ENCODE measurements at places on chromosomes 13 and 19.

GRCh38 chr13:25110956-25111584, 15.1 kb downstream of the PABPC3 start:
- DNase-seq, result no peak

DNA sequence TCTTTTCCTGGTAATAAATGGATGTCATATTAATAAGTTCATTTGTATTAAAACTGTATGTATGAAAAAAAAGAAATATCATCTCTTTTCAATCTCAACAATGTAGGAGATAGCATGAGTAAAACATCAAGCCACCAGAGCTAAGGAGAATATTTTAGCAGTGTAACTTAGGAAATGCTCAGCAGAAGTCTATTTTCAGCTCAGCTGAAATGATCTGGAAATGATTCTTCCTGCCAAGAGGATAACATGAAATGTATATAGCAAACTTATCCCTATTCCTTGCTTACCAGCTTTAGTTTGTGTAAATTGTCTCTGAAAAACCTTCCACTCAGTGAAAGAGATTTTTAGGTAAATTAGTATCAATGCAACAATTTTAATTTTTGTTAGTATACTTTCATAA, 1194.4 kb downstream of the SLITRK1 start:
- no peak for DNase-seq

DNA sequence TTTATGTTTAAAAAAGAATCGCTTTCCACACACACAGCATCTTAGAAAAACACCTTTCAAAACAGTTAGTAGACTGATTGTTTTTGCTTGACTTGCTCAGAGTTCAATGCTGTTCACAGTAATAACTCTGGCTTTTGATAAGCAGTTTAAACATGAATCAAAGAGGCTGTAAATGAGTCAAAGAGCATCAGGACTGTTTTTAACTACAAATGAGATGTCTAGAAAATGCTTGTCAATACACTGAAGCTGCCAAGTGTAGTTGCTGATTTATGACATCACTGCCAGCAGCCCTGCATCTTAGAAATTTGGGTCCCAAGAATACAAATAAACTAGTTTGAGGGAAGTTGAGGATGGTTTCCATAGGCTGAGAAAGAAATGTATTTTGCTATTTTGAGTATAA, 2057.1 kb upstream of the PCDH20 start:
- no peak for DNase-seq

GRCh38 chr19:44848036-44848811, 2.1 kb downstream of the NECTIN2 start:
- no peak for DNase-seq

GRCh38 chr19:12996406-12997094, 1.3 kb downstream of the NFIX start:
- DNase-seq, result no peak

- no peak for DNase-seq
These were observed 710 bp upstream of the BTBD2 start for GRCh38 chr19:2016041-2016807.

- DNase-seq, result no peak
These were observed 10.7 kb downstream of the NUCB1 start for GRCh38 chr19:48910803-48911202.

DNA sequence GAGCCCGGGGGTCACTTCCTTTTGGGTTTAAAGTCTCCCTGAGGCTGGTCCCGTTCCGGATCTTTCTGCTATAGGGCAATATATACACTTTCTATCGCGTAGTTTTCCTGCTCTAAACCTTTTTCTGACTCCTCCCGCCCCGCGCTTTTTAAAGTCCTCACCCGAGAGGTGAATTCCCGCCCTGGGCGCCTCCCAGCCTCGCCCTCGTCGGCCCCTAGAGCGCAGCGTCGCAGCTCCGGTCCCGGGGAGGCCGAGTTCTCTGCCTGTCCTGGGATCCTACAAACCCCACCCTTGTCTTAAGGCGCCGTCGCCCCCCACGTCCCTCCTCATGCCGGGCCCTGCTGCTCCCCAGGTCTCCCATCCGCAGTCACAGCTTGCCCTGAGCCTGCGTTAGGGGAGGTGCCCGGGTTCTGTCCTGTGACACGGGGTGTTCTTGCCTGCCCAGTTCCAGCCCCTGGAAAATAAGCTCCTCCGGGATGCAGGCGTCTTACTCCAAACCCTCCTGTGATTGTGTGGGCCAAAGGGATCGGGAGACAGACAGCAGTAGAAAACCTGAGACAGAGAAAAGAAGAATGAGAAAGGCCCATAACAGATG, 491 bp downstream of the ZNF525 start:
- no peak for DNase-seq

GRCh38 chr19:45403781-45404556, 900 bp downstream of the PPP1R13L start:
- no peak for DNase-seq

DNA sequence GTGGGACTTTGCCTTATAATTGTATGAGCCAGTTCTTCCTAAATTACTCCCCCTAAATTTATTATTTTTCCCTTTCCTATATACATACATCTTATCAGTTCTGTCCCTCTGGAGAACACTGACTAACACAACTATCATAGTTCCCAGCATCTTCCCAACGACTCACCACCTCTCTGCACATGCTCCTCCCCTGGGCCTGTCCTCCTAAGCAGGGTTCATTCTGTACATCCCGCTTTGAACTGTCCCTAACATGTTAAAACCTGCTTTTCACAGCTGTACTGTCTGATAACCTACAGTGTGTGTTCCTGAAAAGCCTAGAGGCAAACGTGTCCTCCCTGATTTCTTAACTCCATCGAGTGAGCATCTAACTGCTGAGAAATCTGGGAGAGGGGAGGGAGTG, 141.7 kb downstream of the EFNB2 start:
- no peak for DNase-seq

DNA sequence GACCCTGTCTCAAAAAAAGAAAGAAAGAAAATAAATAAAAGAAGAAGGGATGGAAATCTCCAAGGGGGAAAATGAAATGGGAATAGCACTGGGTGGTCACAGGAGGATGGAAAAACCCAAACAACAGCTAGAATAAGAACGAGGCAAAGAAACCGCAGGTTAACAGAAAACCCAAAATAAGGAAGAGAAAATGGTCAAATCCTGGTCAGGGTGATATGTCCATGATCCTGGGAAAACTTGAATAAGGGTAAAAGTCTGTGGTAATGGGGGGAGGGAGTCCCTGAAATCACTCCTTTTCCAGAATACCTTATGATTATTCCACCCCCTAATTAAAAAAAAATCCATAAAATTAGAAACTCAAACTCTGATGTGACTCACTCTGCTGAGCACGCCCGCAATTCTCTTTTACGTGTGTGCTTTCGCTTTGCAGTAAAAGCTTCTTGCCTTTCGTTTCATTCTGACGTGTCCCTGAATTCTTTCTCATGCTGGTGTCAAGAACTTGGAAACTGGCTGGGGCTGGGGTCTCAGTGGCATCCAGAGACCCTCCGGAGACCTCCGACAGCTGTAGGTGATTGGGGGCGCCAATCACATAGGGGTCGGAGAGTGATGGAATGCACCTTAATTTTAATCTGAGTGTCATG, 4.3 kb upstream of the NAXD start:
- no peak for DNase-seq

DNA sequence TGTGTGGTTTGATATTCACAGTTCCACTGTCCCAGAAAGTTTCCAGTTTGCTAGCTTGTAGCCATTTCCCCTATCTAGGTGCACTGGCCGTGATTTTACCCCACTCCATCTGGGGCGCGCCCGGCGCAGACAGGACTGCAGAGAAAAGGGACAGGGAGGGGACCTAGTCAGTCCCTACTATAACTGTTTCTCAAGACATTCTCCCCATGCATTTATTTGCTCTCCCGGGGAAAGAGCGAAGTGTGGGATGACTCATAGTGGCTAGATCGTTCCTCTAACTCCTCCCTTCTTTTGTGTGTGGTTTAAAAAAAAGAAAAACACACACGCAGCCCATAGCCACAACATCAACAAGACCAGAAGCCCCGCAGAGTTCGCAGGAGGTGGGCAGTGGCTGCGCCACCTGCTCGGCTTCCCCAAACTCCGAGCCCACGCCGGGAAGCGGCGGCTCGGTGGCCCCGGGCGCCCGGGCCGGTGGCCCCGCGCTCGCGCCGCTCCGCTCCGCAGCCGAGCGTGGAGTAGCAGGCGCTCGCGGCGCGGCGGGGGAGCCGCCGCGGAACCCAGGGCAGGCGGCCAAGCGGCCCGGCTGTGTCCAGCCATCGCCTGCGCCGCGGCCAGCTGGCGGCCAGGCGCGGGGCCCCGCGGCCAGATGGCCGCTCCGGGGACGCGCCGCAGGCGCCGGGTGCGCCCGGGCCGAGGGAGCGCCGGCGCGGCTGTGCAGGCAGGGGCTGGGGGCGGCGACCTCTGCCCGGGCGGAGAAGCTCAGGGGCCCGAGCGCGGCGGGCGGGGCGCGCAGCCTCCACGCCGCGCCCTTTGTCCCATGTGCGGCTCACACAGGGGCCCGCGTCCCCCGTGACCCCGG, 653 bp downstream of the TMTC4 start:
- peak; percentile 83 for DNase-seq

- DNase-seq, result no peak
These were observed 18.9 kb downstream of the ELAVL1 start for GRCh38 chr19:7986321-7987113.

DNA sequence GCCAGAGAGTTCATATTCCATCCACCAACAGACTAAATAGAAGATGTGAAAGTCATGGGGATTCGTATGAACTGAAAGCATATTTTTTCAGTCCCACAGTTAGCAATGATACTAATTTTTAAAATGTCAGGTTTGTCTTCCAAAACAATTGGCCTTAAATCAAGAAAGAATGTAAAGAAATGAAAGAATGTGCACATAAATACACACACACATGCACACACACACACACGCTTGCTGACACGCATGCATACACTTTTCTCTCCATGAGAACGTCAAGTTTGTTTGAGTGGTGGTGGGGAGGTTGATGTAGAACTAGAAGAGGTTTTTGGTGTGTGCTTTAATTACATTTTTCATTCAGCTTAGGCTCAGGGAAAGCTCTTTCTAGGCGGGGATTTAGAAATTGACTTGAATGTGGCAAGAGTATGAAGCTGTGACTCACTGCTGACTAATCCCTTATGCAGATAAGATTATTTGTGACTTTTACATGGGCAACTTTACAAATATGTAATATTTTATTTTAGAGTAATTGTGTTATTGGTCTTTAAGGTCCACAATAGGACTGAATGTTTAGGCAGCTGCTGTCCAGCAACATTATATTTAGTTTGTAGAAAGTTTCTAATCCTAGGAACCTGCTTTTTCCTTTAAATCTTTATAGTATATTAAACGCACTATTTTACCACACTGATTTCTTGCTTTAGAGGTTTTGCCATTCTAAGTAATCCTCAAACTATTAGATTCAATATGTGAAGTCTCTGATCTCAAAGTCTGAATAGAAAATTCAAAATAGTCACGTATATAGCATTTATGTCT, 18.8 kb downstream of the FLT1 start:
- no peak for DNase-seq

DNA sequence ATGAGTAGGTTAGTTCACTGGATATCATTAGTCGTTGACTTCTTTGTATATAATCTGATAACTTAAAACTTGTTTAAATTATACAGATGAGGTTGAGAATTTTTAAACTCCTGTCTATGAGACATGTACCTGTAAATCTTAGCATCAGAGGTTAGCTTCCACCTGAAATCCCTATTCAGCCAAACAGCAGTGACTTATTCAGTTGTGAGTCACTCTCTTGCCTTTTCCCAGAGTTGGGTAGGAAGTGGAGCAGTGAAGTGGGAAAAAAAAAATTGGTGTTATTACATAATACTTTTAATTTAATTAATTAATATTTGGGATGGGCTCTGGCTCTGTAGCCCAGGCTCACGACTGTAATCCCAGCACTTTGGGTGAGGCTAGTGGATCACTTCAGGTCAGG, 32.9 kb downstream of the ZNF701 start:
- no peak for DNase-seq

- no peak for DNase-seq
These were observed 13.3 kb downstream of the ZNF787 start for GRCh38 chr19:56107626-56108351.

- DNase-seq, result no peak
These were observed 19.1 kb upstream of the SCEL start for GRCh38 chr13:77516342-77516789.

DNA sequence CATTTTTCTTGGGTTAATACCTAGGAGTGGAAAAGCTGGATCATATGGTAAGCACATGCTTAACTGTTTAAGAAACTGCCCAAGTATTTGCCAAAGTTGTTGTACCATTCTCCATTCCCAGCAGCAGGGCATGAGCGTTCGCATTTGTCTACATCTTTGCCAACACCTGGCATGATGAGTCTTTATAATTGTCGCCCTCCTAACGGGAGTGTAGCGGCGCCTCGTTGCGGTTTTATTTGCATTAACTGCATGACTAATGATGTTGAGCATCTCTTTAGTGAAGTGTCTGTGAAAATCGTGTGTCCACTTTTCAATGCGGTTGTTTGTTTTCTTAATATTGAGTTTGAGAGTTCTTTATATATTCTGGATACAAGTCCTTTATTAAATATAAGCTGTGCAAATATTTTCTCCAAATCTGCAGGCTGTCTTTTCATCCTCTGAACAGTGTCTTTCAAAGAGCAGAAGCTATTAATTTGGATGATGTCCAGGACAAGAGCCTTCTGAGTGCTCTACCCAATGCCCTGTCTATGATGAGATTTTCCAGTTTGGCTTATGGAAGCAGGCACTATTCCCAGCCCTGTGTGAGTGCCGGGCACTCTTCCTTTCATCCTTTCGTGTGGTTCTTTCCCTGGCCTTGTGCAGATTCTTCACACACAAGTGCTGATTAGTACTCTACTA, 202.0 kb downstream of the FOXO1 start:
- no peak for DNase-seq

DNA sequence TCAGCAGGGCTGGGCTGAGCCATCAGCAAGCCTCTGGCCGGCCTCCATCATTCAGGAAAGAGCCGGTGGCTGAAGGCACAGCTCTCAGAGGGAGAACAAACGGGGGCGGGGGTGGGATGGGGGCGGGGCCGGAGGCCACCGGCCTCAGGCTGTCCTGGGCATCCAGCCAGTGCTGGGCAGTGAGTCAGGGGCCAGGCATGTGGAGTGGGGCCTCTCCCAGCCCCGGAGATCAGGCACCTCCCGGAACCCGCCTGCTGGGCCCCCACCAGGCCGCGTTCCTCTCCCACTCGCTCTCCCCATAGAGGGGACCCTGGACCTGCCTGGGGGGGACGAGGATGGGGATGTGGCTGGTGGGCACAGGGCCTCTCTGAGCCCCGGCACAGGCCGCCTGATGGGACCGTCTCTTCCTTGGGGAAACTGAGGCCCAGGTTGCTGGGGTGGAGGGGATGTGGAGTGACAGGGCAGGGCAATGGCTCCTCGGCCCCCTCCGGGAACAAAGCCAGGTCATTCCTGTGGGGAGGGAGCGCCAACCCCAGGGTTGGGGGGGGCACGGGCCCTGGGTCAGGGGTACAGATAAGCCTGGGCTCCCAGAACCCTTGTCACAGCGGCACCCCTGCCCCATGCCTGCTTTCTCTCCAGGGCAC, 12.9 kb downstream of the SPC24 start:
- DNase-seq, result peak; percentile 76

- DNase-seq, result no peak
These were observed 165.8 kb downstream of the DCLK1 start for GRCh38 chr13:35965226-35965927.
